ENCODE measurements at places on chromosomes 5 and 9.

- no peak for DNase-seq
Observed at GRCh38 chr9:114385397-114386181, 2.2 kb downstream of the AKNA start.

DNA sequence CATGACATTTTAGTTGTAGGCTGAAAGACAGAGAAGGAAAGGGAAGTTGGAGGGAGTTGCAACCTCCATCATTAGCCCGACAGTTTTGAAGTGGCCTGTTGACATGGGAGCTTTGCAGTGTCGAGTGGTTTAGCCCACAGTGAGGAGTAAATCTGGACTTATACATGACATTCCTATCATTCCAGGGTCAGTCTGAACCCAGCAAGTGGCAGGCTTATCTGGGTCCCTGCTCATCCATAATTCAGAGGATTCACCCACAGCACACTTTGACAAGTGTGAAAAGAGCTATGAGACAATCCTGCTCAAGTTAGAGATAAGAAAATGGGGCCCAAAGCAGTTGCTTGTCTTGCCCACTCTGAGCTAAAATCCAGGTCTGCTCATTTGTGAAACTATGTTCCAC lies 8.4 kb upstream of the TNC start:
- no peak for DNase-seq

- DNase-seq, result no peak
Observed at GRCh38 chr5:171801839-171802238, 16.2 kb downstream of the SMIM23 start.

DNA sequence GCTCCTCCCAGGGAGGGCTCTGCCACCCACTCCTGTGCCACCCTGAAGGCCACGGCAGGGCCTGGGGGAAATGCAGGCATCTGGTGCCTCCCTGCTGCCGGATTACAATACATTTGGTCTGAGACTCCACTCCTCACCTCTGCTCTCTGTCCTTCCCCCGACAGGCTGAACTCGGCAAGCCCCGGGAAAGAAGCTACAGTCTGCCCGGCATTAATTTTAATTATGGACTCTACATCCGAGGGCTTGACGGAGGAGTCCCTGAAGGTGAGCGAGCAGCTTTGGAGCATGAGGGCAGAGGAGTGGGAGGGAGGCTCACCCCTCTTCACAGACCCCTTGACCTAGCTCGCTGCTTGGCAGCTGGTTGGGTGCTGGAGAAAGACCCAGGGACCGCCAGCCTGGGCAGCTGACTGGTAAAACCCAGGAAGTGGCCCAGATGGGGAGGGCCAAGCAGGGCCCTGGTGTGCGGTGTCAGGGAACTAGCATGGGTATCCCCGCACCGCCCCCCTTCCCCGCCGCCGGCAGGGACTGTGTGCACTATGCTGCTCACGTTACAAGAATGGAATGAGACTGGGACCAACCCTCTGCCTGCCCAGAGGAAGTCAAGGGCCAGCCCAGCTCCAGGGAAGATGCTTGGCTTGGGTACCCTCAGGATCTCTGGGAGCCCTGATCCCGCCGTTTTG lies 83.7 kb upstream of the BARHL1 start:
- DNase-seq, result no peak

GRCh38 chr9:134961331-134962064 lies 43.8 kb upstream of the FCN1 start:
- DNase-seq, result no peak

GRCh38 chr5:42516282-42517042 lies 93.2 kb downstream of the GHR start:
- DNase-seq, result no peak

DNA sequence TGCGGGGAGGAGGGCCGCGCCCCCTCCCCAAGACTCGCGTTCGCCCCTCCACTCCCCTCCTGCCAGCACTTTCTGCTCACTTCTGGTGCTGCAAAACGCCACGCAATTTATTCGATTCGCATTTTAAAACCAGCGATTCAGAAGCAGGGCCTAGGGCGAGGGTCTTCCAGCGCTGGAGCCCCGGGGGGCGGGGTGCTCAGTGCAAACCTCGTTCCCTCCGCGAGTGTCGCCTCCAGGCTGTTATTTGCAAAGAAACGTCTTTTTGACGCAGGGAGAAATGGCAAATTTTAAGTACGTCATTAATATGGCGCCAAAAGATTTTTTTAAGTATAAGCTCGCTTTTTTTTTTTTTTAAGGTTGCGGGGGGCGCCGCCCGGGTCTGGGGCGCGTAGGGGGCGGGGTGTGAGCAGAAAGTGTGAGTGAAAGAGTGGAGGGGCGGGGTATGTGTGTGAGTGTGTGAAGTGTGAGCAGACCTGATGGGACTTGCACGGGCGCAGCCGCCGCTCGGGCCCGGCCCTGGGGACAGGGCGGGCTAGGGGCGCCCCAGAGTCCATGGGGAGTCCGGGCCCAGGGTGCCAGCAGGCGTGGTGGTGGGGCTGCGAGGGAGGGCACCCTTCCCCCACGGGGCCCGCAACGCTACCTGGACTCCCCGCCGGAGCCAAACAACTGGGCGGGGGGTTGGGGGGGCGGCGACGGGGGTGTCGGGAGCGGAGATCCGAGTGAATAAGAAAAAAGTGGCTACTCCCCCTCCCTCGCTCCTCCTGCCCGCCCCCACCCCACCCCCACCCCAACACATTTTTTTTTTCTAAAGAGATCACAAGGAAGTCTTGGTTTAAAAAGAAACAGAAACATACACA lies at the start of gene JADE2:
Gene JADE2, plus strand, starts transcription at position 845 of the 857 bp plus-strand sequence. CDS start 10,188 bp downstream, outside the sequence.
- no peak for DNase-seq

DNA sequence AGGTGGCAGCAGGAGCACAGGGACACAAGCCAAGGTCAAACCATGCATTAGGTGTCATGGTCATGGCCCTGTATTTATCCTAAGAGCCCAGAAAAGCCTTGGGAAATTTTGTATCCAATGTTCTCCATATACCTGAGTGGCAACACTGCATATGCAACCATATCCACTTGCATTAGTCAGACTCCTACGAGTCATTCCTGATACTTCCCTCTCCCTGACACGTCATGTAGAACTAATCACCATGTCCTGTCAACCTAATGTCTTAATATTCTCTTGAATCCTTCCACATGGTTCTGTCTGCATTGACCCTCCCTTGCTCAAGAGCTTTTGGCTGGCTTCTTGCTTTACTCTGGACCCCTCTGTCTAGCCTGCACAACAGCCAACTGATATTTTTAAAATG lies 9.4 kb downstream of the SCGB3A2 start:
- DNase-seq, result no peak

GRCh38 chr5:135059000-135059923 lies 25.2 kb upstream of the PITX1 start:
- DNase-seq, result no peak

DNA sequence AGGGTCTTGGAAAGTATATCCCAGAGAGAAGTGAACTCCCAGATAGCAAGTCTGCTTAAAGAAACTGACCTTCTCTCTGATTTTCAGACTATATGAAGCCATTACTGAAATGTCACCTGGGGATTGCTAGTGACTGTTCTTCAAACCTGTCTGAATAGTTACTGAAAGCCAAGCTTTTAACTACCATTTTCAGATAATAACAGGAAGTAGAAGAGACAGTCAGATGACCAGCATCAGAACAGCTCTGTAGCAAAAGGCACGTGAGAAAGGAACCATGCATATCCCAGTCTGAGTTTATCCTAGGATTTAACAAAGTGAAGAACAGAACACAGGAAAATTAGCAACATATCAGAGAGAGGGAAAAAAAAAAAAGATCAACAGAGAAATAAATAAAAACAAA lies 74.9 kb upstream of the SELENOP start:
- no peak for DNase-seq

DNA sequence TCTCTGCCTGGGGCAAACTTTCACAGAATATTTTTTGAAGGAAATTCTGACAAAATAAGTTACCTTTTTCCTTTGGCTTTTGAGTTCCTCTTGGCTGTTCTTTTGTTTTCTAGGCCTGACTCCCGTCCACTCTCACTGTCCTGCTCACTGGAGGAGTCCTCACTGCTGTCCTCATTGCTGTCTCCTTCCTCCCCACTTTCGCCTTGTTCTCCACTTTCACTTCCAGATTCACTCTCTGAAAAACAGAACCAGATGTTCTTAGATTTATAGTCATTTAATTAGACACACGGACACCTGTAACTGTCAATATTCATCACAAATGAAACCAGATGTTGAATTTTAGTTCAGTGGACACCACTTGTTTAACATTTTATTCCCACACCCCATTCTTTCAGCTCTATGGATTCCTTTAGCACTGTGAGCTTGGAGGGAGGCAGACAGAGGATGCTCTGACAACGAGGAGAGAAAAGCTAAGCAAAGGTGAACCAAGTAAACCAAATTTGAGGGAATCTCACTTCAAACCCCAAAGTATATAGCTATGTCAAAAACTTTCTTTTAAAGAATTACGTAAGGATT lies 180.7 kb downstream of the AP3B1 start:
- DNase-seq, result no peak
